ENCODE measurements at places on chromosomes 5 and 9. TPM values are rescaled to one million over a fixed set of nuclear protein-coding genes. Genes with fewer than 3 reads are reported as not detected.

TAF1L gene
- not detected for total RNA-seq

FGF10 gene
- total RNA-seq = not detected

NPR2 gene
- 5.2 TPM for total RNA-seq

NR4A3 gene
- total RNA-seq = 1.9 TPM

Measured in IMR-90 (cell line).